ENCODE measurements at places on chromosomes 6 and 20. TPM values are rescaled to one million over a fixed set of nuclear protein-coding genes. Genes with fewer than 3 reads are reported as not detected.

LPA gene
- total RNA-seq = not detected

PSMB1 gene
- 508 TPM for total RNA-seq

OVOL2 gene
- total RNA-seq = not detected

MLN gene
- total RNA-seq = not detected

BPIFB1 gene
- not detected for total RNA-seq

MED20 gene
- 35.6 TPM for total RNA-seq

- H3K4me3 ChIP-seq = no peak overlapping the region
- H3K4me1 ChIP-seq = no peaks in the 10 kb centered on the region
- H3K27me3 ChIP-seq = no peaks in the 10 kb centered on the region
- no peaks in the 10 kb centered on the region for H3K36me3 ChIP-seq
- H3K27ac ChIP-seq = no peak overlapping the region
Measured at GRCh38 chr6:162222521-162222920, 505.0 kb downstream of the PRKN start.

DNA sequence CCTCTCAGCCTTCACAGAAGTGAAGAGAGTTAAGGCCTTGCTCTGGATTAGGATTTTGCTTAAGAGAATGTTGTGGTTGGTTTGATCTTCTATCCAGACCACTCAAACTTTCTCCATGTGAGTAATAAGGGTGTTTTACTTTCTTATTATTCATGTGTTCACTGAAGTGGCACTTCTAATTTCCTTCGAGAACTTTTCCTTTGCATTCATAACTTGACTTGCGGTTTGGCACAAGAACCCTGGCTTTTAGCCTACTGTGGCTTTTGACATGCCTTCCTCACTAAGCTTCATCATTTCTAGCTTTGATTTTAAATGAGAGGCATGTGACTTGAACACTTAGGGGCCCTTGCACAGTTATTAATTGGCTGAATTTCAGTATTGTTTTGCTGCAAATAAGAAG, 166.1 kb upstream of the OPRM1 start:
- DNase-seq = no peak
- H3K27ac ChIP-seq = no peak overlapping the region
- no peak overlapping the region for H3K4me3 ChIP-seq
- H3K27me3 ChIP-seq = no peaks in the 10 kb centered on the region
- no peaks in the 10 kb centered on the region for H3K4me1 ChIP-seq

DNA sequence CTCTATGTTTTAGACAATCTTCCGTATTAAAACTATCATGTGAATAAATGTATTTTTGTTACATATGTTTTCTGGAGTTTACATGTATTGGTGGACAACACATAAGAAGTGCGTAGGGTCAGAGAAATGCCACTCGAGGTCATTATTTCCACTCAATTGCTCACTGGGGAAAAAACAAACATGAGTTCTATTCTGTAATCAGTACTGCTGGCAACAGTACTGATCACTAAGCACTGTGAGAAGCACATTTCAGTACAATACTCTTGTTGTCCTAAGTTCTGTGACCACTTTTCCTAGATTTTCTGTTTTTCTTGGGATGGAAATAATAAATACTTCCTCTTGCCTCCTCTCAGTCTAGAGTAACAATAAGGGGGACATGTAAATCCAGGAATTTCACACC, 44.5 kb downstream of the UST start:
- H3K36me3 ChIP-seq = no peaks in the 10 kb centered on the region
- no peaks in the 10 kb centered on the region for H3K27me3 ChIP-seq
- H3K27ac ChIP-seq = no peak overlapping the region
- no peak overlapping the region for H3K4me3 ChIP-seq
- no peak for DNase-seq

DNA sequence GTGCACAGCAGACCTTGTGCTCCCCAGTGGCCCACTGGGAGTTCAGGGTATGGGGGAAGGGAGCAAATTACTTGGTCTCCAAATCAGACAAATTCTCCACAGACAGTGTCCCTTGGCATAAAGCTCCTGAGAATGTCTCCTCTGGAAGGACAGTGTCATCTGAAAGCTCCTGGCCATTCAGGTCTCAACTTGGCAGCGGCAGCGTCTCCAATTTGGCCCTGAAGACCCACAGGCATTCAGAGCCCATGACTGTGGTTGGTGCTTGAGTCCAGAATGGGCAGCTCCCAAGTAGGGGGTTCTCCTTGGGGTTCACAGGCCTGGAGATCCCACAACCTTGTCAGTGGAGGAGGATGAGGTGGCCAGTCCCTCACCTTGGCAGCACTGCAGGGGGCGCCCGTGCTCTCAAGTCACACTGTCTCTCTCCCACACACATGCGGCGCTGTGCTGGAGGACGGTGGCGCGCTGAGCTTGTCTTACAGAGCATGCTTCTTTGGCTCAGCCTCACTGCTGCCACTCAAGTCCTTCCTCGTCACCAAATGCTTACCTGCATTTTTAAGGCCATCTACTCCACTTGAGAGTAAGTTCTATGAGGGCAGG, 20.7 kb downstream of the DYNLRB1 start:
- H3K4me1 ChIP-seq = no peaks in the 10 kb centered on the region
- H3K27me3 ChIP-seq = no peaks in the 10 kb centered on the region
- no peak overlapping the region for H3K4me3 ChIP-seq

DNA sequence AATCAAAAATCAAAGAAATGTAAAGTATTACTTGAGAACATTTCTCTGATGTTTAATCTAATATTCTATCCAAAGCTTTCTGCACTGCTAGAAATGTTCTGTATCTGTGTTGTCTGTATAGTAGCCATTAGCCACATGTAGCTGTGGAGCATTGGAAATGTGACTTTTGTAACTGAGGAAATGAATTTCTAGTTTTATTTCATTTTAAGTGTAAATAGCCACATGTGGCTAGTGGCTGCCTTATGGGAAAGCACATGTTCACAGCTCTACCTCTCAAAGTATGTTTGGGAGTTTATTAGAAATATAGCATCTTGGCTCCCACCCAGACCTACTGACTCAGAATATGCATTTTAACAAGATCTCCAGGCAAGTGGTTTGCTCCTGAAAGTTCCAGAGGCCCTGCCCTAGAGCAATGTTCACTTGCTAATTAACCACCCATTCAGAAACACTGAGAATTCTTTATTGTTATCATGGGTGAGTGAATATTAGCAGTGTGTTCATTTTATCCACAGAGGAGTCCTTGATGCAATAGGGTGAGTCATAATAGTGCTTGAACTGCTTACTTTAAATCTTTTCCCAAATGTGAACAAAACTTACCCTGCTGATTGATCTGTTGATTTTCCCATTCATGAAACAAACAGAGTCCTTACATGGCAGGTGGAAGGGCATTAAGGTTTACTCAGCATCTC, 282.7 kb downstream of the PLCB1 start:
- H3K27me3 ChIP-seq = no peaks in the 10 kb centered on the region
- H3K4me1 ChIP-seq = peaks cover 3% of the 10 kb centered on the region
- peak; percentile 78 for DNase-seq
- H3K4me3 ChIP-seq = no peak overlapping the region
- no peaks in the 10 kb centered on the region for H3K36me3 ChIP-seq

DNA sequence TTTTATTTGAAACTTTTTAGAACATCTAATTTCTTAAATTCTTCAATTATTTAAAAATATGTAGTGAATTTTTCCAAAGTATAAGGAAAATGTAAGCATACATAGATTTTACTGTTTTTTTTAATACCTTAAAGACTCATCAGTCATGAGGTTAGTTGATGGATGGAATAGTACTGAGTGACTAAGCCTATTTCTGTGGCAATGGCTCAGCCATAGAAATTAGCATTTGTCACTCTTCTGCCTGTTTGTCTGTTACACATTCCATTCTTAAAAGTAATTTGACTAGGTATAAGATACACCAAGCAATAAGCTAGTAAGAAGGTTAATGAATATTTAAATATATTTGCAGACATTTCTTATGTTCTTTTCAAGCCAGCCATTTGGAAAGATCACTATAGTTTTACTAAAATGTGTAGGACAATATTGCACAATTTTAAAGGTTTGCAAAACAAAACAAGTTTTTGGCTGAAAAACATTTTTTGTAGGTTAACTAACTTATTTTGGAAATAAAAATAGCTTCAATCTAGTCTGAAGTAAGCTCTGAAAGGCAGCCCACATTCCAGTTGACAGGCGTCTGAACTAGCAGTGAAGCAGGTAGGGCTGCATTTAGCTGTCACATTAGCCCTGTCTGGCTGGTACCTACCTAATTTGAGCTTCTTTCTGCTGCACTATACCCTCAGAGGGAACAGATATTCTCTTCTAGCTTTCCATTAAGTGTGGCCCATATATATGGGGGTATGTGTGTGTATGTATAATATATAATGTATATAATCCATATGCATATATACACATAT, 385.7 kb downstream of the GRIK2 start:
- H3K27me3 ChIP-seq = no peaks in the 10 kb centered on the region
- no peaks in the 10 kb centered on the region for H3K4me1 ChIP-seq
- H3K27ac ChIP-seq = no peak overlapping the region

DNA sequence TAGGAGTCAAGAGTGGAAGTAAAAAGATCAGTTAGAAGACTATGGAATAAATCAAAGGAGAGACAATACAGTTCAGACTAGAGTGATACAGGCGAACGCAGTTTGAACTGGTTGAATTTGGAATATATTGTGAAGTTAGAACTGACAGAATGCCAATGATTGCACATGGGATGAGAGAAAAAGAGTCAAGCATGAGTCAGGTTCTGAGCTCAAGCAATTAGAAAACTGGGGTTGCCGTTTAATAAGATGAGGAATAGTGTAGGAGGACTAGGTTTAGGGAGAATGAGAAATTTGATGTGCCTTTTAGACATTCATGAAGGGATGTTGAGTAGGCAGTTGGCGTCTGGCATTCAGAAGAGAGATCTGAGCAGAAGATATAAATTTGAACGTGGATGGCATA, 8.0 kb downstream of the RNF217 start:
- H3K4me3 ChIP-seq = no peak overlapping the region
- no peaks in the 10 kb centered on the region for H3K27me3 ChIP-seq
- H3K36me3 ChIP-seq = peaks cover 8% of the 10 kb centered on the region
- peaks cover 9% of the 10 kb centered on the region for H3K4me1 ChIP-seq
- DNase-seq = peak; percentile 59

DNA sequence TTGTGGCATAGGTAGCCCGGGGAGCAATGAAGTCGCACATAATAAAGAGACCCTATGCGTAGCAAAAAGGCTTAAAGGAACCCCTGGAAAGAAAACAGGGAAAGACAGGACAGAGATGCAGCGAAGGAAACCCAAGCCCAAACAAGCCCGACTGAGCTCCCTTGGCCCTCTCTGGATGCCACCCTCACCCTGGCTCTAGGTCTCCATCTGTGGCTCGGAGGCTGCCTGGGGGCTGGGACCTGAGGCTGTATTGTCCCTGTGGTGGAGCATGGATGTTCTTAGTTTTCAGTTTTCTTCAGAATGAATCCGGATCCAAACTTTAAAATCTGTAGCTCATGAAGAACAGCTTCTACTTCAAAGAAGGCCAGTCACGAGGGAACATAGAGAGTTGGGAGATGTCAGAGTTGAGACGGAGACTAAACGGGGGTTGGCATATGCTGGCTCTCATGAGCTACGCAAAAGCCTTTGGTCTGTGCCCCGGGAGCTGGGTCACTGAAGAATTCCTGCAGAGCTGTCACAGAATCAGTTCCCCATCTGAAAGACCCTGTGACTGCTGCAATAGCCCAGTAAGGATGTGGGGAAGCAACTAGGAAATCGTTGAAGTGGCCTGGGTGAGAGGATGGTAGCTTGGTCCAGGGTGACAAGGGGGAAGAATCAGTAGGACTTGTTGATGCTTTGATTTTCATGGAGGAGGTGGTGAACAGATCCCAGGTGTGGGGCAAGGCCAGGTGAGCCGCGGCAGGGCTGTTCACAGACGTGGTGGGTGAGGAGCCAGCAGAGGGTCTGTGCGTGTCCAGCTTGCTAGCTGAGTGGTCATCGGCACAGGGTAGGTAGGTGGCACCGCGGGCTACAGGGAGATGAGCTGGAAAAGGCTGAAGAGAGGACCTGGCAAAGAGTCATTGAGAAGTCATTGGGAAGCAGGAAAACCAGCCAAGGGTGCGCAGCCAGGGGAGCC, 35.2 kb downstream of the SYNDIG1 start:
- no peak overlapping the region for H3K27ac ChIP-seq
- no peaks in the 10 kb centered on the region for H3K27me3 ChIP-seq
- no peaks in the 10 kb centered on the region for H3K4me1 ChIP-seq
- no peak for DNase-seq

- no peak overlapping the region for H3K4me3 ChIP-seq
- no peaks in the 10 kb centered on the region for H3K27me3 ChIP-seq
- no peak for DNase-seq
- H3K4me1 ChIP-seq = peaks cover 2% of the 10 kb centered on the region
- no peaks in the 10 kb centered on the region for H3K36me3 ChIP-seq
- no peak overlapping the region for H3K27ac ChIP-seq
Measured at GRCh38 chr6:163438940-163439335, 24.4 kb downstream of the QKI start.

- H3K4me1 ChIP-seq = peaks cover 2% of the 10 kb centered on the region
- H3K36me3 ChIP-seq = no peaks in the 10 kb centered on the region
- no peaks in the 10 kb centered on the region for H3K27me3 ChIP-seq
- peak overlapping the region; percentile 24 for H3K27ac ChIP-seq
Measured at GRCh38 chr6:122049341-122049740, 350.1 kb upstream of the HSF2 start.

- no peaks in the 10 kb centered on the region for H3K36me3 ChIP-seq
- peak; percentile 50 for DNase-seq
- H3K27me3 ChIP-seq = no peaks in the 10 kb centered on the region
- no peaks in the 10 kb centered on the region for H3K4me1 ChIP-seq
- H3K4me3 ChIP-seq = no peak overlapping the region
Measured at GRCh38 chr6:80771941-80772340, 665.5 kb downstream of the BCKDHB start.

DNA sequence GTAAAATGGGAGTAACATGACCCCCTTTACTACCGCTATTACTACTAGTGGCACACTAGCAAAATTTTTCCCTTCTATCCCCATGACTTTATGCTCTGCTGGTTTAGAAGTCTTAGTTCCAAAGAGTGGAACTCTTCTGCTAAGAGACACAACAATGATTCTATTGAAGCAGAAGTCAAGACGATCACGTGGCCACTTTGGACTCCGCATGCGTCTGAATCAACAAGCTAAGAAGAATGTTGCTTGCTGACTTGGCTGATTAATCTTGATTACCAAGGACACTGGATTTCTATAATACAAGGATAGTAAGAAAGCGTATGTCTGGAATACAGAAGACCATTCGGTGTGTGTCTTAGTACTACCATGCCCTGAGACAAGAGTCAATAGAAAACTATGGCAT, 244.7 kb upstream of the BTBD3 start:
- no peak overlapping the region for H3K27ac ChIP-seq
- no peaks in the 10 kb centered on the region for H3K4me1 ChIP-seq
- peaks cover 4% of the 10 kb centered on the region for H3K27me3 ChIP-seq

DNA sequence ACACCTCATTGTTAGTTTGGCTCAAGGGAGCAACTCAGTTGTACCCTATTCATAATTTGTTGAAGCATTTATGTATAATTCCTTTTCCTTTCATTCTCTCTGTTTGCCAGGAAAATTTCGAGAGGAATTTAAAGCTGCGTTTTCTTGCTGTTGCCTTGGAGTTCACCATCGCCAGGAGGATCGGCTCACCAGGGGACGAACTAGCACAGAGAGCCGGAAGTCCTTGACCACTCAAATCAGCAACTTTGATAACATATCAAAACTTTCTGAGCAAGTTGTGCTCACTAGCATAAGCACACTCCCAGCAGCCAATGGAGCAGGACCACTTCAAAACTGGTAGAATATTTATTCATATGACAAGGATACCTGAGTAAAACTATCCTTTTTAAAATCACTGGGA, 45.2 kb upstream of the GFRAL start:
- no peaks in the 10 kb centered on the region for H3K4me1 ChIP-seq
- H3K27me3 ChIP-seq = peaks cover 1% of the 10 kb centered on the region
- DNase-seq = no peak
- H3K36me3 ChIP-seq = no peaks in the 10 kb centered on the region
